Activated effector memory CD4-positive, alpha-beta T cell treated with anti-CD3 and anti-CD28 coated beads, Interleukin-2, amount 50 U/mL, for 16 hours (primary cell): ENCODE measurements at places on chromosomes 2 and 18.

GRCh38 chr2:47344890-47345589 is 57.9 kb upstream of the MSH2 start:
- DNase-seq = no peak

GRCh38 chr2:158725441-158725891 is 69.7 kb upstream of the DAPL1 start:
- DNase-seq = no peak

- no peak for DNase-seq
Observed at GRCh38 chr2:64142741-64143168, 1.5 kb downstream of the PELI1 start.

DNA sequence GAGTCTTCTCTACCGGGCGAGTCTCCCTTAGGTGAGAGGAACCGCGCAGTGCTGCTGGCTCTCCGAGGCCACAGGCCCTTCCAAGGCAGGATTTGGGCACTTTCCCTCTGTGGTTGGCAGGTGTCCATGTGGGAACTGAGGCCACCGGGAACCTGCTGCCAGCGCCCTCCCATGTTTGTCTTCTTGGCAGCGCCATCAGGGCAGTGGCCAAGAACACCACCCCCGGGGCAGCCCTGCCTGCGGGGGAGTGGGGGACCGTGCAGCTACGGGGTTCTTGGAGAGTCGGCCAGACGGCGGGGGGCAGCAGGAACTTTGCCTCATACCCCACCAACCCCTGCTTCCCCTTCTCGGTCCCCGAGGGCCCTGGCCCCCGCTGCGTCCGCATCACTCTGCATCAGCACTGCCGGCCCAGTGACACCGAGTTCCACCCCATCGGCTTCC is 10.0 kb downstream of the CAPN10 start:
- DNase-seq = peak; percentile 61

DNA sequence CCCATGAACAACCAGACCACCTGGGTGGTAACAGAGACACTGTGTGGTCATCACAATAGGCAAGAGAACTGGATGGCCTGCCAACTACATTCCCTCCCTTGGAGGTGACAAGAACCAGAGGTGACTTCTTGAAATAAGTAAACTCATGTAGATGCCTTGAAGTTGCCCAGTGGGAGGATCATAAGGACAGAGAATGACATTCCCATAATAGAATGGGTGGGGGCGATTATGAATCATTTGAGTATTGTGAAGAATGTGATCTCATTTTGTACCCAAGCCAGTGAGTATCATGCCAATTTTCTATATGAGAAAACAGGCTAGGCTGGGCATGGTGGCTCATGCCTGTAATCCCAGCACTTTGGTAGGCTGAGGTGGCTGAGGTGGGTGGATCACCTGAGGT is 211.4 kb upstream of the GYPC start:
- DNase-seq = no peak

DNA sequence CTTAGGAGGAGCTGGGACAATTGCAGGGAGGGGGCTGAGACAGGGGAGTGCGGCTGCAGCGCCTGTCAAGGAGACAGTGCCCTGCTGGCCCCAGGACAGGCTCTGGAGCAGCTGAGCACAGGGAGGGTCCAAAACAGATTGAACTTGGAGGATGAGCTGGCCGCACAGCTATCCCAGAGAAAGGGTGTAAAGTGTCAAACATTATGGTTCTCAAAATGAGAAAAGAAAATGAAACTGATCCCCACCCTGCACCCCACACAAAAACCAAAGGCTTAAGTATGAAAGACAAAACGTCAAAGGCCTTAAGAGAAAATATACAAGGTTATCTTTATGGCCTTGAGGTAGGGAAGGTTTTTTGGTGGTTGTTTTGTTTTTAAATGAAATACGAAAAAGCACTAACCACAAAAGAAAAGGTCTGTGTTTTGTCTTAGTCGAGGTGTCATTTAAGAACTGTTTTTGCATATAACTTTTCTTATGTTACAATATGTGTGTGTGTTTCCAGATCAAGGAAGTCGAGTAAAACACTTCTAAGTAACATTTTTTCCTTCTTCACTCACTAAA is 111.8 kb downstream of the HDAC4 start:
- peak; percentile 72 for DNase-seq

DNA sequence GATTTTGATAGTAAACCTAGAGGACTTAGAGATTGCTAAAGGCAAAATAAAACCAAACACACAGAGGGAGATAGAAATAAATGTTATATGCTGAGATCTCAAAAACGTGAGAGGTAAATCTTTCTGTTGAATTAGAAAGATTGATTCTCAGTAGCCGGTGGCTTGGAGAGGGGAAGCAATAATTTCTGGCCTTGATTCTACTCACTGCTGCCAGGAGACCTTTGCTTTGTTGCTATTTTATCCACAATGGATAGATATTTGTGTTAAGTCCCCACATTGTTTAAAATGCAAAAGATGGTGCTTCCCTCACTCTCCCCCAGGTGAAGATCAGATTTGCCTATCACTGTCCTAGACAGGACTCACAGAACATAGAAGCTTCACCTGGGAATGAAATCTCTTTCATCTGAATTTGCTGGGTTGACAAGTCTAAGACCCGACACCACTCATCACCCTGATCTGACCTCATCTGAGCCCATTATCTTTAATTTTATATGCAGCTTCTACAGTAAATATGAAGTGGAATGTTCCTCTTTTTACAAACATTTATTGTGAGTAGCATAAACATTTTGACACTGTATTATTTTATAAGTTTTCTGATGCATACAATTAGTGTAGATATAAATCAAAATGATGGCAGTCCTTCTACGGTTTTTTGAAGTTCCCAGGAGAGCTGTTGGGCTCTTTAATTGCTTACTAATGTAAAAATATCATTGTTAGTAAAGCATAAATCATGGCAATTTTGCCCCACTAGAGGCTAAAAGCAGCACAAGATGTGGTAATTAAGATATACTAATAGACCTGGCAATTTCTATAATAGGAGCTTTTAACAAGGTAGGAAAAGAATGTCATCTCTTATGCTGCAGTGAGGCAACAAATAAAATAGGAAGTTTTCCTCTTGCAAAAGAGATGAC is 149.7 kb downstream of the DCC start:
- DNase-seq = no peak
